ENCODE measurements at places on chromosomes 5 and 9. TPM values are rescaled to one million over a fixed set of nuclear protein-coding genes. Genes with fewer than 3 reads are reported as not detected.

OBP2A gene
- total RNA-seq, result not detected

LHX3 gene
- not detected for total RNA-seq

XPA gene
- 21.2 TPM for total RNA-seq

GFI1B gene
- 0.41 TPM for total RNA-seq

FGF10 gene
- total RNA-seq, result 2.4 TPM

CRHBP gene
- total RNA-seq, result 7.3 TPM

DMRT3 gene
- total RNA-seq, result not detected

PTGS1 gene
- total RNA-seq, result 0.41 TPM

CA9 gene
- 0.82 TPM for total RNA-seq

C5 gene
- 7.7 TPM for total RNA-seq

C5orf34 gene
- 6.1 TPM for total RNA-seq

GRIN1 gene
- 29.8 TPM for total RNA-seq

RALGPS1 gene
- total RNA-seq, result 53.8 TPM

IL3 gene
- total RNA-seq, result not detected
